Psoas muscle (tissue), 8 donors: ENCODE measurements at places on chromosomes 12 and 14. TPM values are rescaled to one million over a fixed set of nuclear protein-coding genes. Genes with fewer than 3 reads are reported as not detected.

Gene NPFF
- not detected for total RNA-seq

Gene IRF2BPL
- 26.3 TPM for total RNA-seq

DNA sequence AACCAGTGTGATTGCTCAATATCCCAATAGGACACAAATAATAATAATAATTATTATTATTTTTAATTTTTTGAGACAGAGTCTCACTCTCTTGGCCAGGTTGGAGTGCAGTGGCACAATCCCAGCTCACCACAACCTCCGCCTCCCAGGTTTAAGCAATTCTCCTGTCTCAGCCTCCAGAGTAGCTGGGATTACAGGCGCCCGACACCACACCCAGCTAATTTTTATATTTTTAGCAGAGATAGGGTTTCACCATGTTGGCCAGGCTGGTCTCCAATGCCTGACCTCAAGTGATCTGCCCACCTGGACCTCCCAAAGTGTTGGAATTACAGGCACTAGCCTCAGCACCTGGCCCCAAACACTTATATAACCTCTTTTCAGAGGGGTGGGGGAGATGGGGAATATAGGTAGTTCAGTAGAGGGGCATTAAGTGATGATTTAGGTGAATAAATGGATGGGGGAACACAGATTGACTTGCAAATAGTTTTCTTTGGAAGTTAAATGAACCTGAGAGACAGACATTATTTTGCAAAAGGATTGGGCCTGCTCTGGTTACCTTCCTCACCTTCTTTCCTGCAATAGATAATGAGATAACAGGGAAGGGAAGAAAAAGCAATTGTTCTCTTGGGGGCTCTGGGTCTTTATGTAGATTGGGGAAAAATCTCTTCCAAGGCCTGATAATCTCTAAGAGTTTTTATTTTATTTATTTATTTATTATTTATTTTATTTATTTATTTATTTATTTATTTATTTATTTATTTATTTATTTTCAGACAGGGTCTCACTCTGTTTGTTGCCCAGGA is 57.7 kb downstream of the RESF1 start:
- no peak for DNase-seq
- no peak overlapping the region for H3K4me3 ChIP-seq
- no peaks in the 10 kb centered on the region for H3K27me3 ChIP-seq
- H3K36me3 ChIP-seq: no peaks in the 10 kb centered on the region
- H3K27ac ChIP-seq: no peak overlapping the region
- no peaks in the 10 kb centered on the region for H3K4me1 ChIP-seq

DNA sequence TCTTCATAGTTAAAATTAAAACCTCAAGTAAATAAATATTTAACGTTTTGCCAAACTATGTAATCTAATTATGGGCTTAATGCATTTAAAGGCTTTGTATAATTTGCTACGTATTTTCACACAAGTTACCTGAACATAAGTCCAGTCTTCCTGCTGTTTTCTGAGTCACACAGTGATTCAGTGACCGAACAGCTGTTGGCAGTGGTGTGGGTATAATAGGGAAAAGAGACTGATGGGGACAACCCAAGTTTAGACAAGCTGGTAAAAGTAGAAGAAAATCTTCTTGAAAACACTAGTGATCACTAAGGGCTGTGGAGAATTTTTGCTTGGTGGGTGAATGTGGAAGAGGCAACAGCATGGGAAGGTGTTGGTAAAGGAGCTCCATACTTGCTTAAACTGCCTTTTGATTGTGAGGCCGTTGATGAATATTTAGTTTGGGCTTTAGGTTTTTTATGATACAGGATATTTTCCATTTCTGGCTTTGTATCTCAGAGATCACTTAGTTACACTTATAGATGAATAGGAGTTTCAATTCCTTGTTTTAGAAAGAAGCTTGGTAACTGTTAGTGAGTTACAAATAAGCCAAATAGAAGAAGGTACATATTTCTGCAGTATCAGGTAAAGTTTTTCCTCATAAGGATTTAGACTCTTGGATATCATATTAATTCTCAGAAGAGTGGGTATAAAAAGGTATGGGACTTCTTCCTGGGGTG is 23.9 kb downstream of the LRRK2 start:
- H3K27ac ChIP-seq: no peak overlapping the region
- H3K4me3 ChIP-seq: no peak overlapping the region
- H3K4me1 ChIP-seq: no peaks in the 10 kb centered on the region
- DNase-seq: no peak

- H3K27me3 ChIP-seq: no peaks in the 10 kb centered on the region
- no peak overlapping the region for H3K4me3 ChIP-seq
- no peak for DNase-seq
- H3K36me3 ChIP-seq: no peaks in the 10 kb centered on the region
- H3K4me1 ChIP-seq: no peaks in the 10 kb centered on the region
These were observed 271.1 kb downstream of the CCER1 start for GRCh38 chr12:90683871-90684270.
